ENCODE measurements at places on chromosomes 3 and 15. TPM values are rescaled to one million over a fixed set of nuclear protein-coding genes. Genes with fewer than 3 reads are reported as not detected.

RTP1 gene
- polyA plus RNA-seq = not detected

SEMA5B gene
- not detected for polyA plus RNA-seq

ZNF660 gene
- polyA plus RNA-seq = 0.01 TPM

TM2D3 gene
- polyA plus RNA-seq = 36.8 TPM

ISLR gene
- not detected for polyA plus RNA-seq

ZNF774 gene
- 0.81 TPM for polyA plus RNA-seq

RASGRP1 gene
- not detected for polyA plus RNA-seq

SEMA6D gene
- polyA plus RNA-seq = 0.17 TPM

ACSBG1 gene
- 0.02 TPM for polyA plus RNA-seq

SSUH2 gene
- 0.07 TPM for polyA plus RNA-seq

GOLGA6L7 gene
- polyA plus RNA-seq = not detected

DNA sequence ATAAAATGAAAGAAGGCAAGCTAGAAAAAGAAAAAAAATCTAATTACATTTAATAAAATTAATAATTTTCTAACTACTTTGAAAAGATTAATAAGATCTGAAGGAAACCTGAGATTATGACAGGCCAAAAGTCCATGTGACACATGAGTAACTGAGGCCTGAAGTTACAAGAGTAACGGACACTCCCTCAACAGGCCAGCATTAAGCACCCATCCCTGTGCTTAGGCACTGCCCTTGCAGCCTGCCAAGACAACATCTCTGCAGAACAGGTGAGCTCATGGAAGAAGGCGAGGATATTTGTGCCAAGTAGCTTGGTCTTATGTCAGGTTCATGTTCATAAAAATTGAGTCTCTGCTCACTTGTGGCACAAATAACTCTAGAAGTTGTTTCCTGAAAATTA is 31.8 kb downstream of the SUCLG2 start:
- no peak for DNase-seq

DNA sequence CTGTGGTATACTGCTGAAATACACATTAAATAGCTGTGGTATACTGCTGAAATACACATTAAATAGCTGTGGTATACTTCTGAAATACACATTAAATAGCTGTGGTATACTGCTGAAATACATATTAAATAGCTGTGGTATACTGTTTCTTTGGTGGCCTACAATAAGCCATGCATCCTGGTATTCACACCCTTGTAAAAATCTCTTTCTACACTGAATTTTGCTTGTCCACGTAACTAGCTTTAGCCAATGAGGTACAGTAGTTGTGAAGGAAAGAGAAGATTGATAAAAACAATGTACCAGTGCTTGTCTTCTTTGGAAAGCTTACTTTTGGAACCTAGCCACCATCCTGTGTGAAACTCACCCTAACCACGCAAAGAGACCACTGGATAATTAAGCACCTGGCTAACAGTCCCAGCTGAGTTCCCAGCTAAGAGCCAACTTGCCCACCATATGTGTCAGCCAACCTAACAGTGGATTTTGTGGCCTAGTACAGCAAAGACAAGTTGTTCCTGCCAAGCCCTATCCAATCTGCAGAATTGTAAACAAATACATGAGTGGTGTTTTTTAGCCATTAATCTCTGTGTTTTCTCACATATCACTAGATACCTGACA is 103.4 kb upstream of the MELTF start:
- no peak for DNase-seq

DNA sequence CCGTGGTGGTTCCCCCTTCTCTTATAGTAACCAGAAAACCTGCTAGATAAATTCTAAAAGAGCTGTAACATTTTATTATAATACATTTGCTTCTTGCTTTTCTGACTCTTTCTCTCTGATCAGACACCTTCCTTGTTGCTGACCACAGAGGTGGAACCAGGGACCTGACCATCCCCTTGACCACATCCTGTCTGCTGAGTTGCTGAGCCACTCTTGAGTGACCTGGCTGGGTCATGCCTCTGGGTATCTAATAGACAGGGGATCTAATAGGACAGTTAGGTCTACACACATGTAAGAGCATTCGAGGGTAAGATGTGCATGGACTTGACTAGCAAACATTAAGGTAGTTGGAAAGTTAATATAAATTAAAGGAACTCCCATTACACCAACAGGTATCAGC is 22.8 kb upstream of the TRIM59 start:
- DNase-seq = no peak

DNA sequence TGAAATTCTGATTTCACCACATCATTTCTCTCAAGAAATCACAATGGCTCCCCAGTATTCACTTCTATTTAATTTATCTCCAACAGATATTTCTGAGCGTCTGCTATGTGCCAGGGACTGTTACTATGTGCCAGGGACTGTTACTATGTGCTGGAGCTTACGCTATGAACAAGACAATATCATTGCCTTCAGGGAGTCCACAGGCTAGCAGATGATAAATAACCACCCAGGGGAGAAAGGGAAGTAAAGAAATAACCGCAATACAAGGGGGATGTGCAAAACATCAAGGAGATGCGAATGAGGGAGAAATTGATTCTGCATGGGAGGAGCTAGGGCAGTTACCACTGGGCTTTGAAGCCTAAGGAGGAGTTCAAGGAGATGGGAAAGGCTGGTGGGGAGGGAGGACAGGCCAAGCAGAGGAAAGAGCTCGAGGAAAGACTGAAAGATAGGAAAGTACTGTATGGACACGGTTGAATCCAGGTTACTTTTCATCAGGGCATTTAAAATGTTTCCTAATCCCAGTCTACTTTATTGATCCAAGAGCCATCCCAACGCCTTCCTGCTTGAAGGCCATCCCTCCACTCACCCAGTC is 2.5 kb downstream of the THSD4 start:
- no peak for DNase-seq

GRCh38 chr3:36709826-36710365 is 54.5 kb downstream of the DCLK3 start:
- DNase-seq = no peak

DNA sequence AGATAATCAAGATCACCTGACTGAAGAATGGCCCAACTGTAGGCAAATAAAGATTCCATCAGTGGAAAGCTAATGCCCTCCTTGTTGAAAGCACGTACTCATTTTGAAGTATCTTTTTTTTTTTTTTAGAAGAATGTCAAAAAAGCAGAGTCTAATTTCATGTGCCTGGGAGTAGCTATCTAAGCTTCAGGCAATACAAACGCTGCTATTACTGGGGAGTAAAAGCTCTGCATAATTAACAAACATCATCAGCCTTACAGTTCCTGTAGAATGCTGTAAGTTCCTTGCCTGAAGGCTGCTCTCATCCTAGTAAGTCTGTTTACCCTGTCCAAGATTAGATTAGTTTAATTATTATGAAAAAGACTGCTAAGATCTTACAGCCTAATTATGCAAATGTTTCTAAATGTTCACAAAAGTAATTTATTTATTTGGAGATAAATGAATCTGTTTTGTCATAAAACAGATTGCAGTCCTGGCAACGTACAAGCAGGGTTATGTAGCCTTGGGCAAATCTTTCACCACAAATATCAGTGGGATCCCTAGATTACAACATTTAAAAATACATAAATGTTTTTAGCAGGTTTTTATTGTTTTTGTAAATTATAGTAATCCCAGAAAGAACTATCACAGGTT is 451.3 kb upstream of the AGTR1 start:
- DNase-seq = no peak

DNA sequence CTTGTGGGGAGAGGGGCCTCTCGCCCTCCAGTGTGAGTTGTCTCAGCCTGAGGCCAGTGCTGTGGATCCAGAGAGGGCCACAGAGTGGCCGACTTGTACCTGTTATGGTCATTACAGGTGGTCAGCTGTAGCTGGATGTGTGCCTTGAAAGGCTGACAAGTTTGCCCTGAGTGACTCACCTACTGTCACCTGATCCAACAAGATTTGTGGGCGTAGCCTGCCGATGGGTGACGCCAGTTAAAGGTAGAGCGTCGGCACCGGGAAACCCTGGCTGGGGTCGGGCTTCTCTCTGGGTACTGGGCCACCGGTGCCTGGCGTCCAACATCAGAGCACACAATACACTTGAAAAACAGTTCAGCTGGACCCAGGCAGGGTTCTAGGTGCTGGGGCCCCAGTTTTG is 2.8 kb upstream of the ISG20 start:
- DNase-seq = no peak

DNA sequence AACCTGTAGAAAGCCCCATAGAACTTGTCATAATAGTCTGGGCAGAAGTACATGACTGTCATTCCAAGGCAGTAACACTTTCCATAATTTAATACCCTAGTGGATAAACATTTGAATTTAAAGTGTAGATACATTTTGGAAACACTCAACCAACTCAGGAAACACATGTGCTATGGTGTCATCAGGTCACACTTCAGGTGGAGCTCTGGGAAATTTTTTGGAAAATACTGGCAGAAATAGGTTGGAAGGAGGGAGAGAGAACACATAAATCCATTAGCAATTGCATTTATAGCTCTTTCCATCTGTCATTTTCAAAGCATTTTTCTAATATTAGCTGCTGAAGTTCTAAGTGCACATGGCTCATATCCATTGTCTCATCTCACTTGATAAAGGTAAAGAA is 135.7 kb downstream of the MEIS2 start:
- DNase-seq = no peak

GRCh38 chr3:44324584-44324983 is 14.0 kb upstream of the TCAIM start:
- DNase-seq = no peak

- no peak for DNase-seq
Observed at GRCh38 chr15:25333049-25333448, 105.8 kb downstream of the UBE3A start.

DNA sequence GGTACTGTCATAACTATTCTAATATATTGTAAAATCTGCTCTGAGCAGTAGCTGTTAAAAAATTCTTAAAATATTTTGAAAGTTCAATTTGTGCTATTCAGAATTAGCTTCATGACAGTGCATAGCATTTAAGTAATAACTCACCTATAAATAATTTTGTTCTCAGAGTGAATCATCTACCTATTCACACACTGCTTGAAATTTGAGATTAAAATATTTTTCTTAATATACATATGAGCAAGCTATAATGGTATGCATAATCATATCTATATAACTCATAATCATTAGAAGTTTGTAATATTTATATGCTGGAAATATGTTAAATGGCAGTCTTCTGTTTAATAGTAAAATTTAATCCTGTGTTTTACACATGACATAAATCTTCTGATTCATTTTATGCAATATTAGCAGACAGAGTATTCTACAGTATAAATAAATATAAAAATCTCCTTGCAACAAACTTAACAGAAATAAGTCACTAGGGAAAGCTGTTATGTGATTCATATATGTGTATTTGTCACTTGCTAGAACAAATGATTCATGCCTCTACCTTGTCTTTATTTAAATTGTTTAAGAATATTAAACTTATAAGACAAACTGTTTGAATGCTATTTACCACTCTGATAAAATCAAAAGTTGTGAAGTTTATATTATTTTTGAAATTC is 710.8 kb downstream of the PLOD2 start:
- peak; percentile 50 for DNase-seq

DNA sequence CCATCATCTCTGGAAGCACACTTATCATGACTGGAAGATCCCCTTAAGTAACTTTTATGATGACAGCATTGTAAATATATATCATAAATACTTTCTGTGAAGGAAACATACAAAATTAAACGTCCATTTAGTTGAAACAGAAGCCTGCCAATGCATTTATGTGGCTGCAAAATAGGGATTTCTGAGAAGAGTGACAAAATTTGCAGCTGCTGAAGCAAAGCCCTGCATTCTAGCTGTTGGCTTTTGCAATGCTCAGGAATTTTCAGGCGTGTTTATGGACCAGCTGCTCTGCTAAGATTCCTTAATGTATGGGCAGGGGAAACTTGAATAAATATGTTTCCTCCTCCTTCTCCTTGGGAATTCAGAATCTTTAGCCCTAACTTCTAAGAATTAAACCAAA is 137.3 kb downstream of the CACNA2D3 start:
- DNase-seq = no peak

- DNase-seq = no peak
Observed at GRCh38 chr3:39126532-39127071, 19.1 kb downstream of the TTC21A start.

DNA sequence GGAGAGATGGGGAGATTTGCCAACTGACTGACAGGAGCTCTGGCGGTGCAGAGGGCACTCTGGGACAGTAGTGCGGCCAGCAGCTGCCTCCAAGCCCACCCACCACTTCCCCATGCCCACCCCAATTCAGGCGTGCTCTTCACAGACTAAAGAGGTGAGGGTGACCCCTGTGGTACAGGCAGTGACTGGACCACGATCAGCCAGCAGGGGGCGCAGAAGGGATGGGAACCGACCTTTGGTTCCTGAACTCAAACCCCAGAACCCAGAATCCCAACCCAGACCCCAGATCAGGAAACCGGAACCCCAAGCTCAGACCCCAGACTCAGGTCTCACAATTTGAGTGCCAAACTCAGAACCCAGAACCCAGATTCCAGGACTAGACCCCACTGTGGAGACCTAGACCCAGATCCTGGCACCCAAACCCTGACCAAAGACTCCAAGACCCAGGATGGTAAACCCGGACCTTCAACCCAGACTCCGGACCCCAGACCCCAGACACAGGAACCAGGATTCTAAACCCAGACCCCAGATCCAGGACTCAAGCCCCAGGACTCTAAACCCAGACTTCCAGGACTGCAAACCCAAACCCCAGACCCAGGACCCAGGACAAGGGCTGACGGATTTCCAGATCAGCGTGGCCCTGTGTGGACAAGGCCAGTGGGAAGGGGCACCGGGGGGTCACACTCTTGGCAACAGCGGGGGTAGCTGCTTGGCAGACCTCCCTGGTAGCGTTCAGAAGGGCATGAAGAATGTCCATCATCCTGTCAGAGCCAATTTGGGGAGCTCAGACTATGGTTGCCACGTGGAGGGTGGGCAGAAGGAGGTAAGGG is 3.7 kb upstream of the MYL3 start:
- no peak for DNase-seq

- no peak for DNase-seq
Observed at GRCh38 chr3:184508938-184509337, 52.6 kb upstream of the EPHB3 start.

DNA sequence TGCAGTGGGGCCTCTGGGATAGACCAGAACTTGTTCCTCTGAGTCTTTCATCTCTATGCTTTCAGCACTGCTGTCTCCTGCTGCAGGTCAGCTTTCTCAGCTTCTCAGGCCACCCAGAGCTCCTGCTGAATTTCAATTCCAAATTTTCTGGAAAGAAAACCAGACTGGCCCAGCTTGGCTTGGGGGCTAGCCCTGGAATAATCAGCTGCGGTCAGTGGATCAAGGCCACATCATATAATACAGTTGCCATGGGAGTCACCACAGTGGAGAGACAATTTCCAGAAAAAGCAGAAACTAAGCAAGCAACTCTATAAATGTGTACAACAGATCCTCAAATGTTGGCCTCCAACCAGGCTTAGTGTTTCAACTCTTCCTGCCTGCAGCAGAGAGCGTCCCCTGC is 91.1 kb upstream of the SLC24A5 start:
- no peak for DNase-seq

GRCh38 chr3:193970773-193971206 is 165.2 kb upstream of the HES1 start:
- DNase-seq = peak; percentile 18
